Activated T-helper 1 cell treated with Interleukin-2 at 50 U/mL for 16 hours (primary cell): ENCODE measurements at places on chromosomes 3 and 15.
A peak's percentile ranks its signal among the peaks of the same experiment; 100 is the strongest.

DNA sequence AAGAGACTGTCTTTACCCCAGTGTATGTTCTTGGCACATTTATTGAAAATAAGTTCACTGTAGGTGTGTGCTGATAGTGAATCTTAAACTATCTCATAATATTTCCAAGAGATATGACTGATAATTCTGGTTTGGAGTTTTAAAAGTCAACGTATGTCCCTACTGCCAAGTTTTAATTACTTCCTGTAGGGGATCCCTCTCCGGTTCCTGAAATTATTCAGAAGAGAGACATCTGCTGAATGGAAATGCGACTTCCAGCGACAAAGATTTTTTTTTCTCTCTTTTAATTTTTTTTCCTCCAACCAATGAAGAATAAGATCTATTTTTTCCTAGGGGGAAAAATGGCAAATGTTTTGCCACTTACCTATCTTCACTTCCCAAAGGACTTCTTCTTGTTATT lies 498.9 kb upstream of the TGFBR2 start:
- no peak for DNase-seq

DNA sequence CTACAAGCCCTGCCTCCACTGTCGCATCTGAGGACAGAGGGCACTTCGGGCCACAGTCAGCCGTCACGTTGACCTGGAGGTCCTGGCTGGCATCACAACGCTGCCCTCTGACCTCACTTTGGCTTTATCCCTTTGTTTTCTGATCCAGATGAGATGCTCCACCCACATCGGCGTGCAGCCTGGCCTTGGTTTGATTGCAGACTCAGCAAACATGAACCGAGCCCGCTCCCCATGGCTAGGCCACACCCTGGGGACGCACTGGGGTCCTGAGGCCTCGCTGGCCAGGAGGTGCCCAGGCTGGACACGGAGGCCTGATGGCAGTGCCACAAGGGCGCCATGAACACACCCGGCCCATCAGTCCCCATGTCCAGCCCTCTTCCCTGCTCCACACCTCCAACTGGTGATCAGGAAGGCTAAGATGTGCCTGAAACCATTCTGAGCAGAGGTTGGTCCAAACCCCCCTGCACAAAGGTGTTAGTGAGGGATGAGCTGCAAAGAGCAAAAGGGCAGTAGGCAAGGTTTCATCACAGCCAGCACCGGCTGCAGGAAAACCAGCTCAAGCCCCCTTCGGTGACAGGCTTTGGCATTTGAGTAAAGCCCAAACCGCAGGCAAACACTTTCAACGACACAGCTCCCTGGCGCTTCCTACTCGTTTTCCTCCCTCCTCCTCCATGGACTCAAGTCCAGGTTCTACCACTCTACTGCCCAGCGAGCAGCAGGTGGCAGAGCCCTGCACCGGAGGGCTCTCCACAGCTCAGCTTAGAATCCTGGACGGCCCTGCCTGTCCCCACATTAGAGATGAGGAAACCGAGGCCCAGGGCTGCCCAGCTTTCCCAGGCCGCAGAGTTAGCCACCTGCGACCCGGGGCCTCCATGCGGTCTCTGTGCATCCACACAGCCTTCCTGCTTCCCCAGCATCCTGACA lies 165.8 kb downstream of the NUP210 start:
- no peak for DNase-seq

- DNase-seq, result no peak
Measured at GRCh38 chr3:39190281-39191025, 1.9 kb downstream of the XIRP1 start.

DNA sequence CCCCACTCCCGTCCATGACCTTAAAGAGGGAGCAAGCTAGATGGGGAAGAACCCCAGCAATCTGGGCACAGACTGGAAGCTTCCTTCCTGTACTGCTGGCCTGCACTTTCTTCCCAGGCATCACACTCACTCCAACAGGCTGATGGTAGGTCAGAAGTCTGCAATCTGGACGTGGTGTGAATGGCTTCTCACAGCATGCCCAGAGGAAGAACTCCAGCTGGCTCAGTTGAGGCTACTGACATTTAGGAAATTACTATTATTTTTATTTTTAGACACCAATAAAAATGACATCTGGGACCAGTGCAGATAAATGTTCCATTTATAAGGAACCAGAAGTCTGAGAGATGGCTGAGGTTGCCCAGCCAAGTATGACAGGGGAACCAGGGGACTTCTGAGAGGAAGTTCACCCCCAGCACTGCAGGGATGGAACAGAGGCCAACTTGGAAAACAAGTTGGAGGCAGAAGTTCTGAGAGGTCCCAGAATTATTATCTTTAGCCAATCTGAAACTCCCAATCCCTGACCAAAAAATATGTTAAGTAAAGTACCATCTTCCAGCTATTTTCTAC lies 163.8 kb upstream of the CTNNB1 start:
- no peak for DNase-seq

DNA sequence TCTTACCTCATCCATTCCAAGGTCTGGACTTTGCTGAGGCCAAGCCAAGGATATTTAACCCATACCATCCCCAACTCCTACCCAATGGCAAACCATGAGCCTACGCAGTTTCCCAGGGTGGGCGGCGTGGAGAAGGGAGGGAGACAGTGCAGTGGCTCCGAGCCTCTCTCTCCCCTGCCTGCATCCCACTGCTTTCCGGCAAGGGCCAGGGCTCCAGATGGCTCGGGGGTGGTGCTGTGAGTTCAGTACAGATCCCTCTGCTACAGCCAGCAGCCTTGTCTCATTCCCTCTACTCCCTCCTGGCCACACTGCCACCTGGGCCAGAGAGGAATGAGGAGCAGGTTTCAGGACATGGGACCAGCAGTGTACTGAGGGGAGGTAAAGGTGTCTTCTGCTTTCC lies 44.3 kb upstream of the APEH start:
- DNase-seq, result no peak

GRCh38 chr3:21620511-21621155 lies 130.4 kb downstream of the ZNF385D start:
- DNase-seq, result no peak

- no peak for DNase-seq
Measured at GRCh38 chr3:183572935-183573334, 17.4 kb upstream of the KLHL6 start.

DNA sequence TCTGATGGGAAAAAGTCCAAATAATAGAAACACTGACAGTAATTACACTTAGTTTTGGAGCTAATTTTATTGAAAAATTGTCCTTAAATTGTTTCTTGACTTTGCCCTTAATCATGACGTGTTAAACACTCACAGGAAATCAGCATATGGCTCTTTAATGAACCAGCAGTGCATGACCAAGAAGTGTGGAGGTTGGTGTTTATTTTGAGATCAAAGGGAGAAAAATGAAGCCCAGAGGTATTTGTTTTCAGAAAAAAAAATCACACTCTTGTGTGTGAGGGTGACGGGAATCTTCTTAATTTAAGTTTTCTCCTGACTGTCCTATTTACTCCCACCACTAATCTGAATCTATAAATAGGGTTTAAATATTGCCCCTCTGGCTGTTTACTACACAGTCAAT lies 28.8 kb upstream of the SYNM start:
- no peak for DNase-seq

DNA sequence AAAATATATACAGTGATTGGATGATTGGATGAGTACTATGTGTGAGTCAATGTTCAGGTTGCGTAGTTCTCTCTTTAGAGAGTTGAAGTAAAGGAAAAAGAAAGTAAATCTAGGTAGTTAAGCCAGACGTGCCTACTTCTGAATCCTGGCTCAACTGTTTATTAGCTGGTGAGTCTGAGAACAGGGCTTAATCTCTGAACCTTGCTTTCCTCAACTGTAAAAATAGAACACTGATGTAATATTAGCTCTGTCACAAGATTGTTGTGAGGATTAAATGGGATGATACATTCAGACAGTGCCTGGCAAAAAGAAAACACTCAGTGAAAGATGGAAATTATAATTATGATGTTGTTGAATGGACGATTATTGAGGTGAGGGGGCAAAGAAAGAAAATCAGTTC lies 413.4 kb downstream of the MAGI1 start:
- no peak for DNase-seq

- DNase-seq, result no peak
Measured at GRCh38 chr3:114839476-114839875, 307.6 kb downstream of the ZBTB20 start.

DNA sequence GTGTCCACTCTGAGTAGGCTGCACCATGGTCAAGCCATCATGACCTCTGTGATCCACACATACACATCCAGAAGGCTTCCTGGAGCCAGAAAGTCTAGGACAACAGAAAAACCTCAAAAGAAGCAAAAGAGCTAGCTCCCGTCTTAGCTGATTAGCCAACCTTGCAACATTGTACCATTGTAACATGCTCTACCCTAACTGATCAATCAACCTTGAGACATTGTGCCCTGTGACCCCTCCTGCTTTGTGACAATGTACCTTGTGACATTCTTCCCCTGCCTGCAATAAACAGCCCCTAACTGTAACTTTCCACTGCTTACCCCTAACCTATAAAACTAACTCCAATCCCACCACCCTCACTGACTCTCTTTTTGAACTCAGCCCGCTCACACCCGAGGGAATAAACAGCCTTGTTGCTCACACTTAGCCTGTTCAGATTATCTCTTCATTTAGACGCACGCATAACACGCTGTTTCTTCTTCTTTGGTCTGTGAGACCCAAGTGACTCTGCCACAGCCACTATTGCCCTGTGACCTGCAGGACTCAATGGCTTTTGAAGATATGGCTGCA lies 1104.6 kb downstream of the OTOL1 start:
- DNase-seq, result no peak

DNA sequence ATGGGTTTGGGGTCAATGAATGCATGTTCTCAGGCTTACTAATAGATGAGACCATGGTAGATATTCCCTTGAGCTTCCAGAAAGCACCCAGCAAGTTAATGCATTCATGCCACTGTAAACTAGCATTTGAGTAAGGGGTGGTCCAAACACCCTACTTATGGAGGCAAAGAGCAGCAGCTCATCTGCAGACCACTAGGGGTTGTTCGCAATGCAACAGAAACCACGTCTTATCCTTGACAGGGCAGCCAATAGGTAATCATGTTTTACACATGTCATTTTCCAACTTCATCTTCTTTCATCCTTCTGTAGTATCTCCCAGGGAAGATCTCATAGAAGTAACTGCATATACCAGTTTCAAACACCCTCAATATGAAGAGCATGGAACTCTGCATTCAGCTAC lies 330.2 kb downstream of the RORA start:
- no peak for DNase-seq

GRCh38 chr3:52053307-52054304 lies 2.8 kb downstream of the DUSP7 start:
- DNase-seq, result peak; percentile 15

DNA sequence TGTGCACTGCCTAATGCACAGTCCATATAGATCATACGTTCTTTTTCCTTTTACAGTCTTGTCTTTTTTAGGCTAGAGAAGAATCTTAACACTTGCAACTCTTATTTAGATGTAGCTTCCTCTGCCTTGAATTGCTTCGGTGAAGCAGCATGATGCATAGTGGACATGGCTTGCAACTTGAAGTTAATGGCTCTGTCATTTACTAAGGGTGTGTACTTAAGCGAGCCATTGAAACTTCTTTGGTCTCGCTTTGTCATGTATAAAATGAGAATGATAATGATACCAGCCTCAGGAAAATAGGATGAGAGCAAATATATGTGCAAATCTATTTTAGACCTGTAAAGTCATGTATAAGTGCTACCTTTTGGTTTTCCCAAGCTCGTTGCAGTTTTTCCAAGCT lies 147.4 kb downstream of the GHSR start:
- DNase-seq, result no peak

DNA sequence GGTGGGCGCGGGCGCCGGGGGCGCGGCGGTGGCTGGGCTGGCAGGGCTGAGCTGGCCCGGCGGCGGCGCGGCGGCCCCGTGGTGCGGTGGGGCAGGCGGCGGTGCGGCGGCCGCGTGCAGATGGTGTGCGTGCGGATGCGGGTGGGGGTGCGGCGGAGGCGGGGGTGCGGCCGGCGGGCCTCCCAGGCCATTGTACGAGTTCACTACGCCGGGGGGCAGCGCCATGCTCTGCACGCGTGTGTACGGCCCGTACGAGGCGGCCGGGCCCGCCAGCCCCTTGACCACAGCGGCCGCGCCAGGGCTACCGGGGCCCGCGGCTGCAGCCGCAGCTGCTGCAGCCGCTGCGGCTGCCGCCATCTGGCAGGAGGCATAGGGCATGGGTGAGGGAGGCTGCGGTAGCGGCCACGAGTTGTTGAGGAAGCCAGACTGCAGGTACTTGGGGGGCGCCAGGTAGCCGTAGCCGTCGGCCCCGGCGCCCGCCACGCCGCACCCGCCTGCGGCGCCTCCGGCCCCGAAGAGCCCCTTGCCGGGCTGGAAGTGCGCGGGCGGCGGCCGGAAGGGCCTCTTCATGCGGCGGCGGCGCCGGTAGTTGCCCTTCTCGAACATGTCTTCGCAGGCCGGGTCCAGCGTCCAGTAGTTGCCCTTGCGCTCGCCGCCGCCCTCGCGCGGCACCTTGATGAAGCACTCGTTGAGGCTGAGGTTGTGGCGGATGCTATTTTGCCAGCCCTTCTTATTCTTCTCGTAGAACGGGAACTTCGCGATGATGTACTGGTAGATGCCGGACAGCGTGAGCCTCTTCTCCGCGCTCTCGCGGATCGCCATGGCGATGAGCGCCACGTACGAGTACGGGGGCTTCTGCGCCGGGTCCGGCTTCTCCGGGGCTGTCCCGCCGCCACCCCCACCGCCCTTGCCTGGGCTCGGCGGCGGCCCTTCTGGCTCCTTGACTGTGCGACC lies 951 bp downstream of the FOXL2 start:
- no peak for DNase-seq

GRCh38 chr15:84992157-84992944 lies 10.7 kb downstream of the PDE8A start:
- DNase-seq, result no peak

- no peak for DNase-seq
Measured at GRCh38 chr3:170485294-170485693, 66.6 kb downstream of the CLDN11 start.

DNA sequence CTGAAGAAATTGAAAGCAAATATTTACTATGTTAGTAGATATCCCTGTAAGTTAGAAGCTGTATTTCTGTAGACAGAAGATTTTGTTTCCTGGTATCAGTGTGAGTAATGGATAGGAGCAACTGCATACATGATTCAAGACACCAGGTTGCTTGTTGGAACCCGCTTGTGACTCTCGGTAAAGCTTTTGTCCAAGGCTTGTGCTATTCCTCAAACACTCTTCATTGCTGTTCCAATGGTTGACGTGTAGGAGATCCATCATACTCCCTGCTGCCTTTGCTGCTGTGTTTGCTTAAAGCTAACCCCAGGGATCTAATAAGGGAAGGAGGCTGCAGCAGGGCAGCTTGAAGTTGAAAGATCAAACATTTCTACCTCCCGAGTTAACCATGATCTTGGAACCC lies 160.1 kb downstream of the RSRC1 start:
- no peak for DNase-seq

GRCh38 chr3:101156787-101157345 lies 163.5 kb downstream of the IMPG2 start:
- DNase-seq, result no peak
